ENCODE measurements at places on chromosomes 2 and 18. TPM values are rescaled to one million over a fixed set of nuclear protein-coding genes. Genes with fewer than 3 reads are reported as not detected.

GRCh38 chr2:181170256-181170655 lies 189.9 kb downstream of the UBE2E3 start:
- peaks cover 7% of the 10 kb centered on the region for H3K4me1 ChIP-seq
- no peaks in the 10 kb centered on the region for H3K36me3 ChIP-seq
- H3K27ac ChIP-seq, result no peak overlapping the region
- H3K27me3 ChIP-seq, result no peaks in the 10 kb centered on the region

GRCh38 chr2:29309090-29310029 lies 194.1 kb downstream of the CLIP4 start:
- peak; percentile 36 for DNase-seq
- no peak overlapping the region for H3K4me3 ChIP-seq
- no peaks in the 10 kb centered on the region for H3K4me1 ChIP-seq
- no peaks in the 10 kb centered on the region for H3K36me3 ChIP-seq

DNA sequence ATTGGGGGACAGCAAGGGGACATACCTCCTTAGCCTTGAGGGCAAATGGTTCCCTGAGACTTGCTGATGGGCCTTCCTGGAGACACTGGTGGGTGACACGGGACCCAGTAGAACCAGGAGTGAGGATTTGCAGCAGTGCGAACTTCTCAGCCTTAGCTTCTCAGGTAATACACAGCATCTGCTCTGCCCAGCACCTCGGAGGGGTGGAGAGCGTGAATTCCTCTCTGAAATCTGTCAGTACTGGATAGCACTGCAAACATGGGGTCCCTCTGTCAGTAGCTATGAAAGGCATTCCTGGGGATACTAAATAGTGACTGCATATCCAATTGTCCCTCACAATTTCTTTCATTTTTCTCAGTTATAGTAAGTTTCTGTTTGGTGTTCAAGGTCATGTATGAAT lies 151.7 kb downstream of the GBX2 start:
- DNase-seq, result no peak
- no peak overlapping the region for H3K27ac ChIP-seq
- H3K4me1 ChIP-seq, result no peaks in the 10 kb centered on the region
- H3K36me3 ChIP-seq, result no peaks in the 10 kb centered on the region
- H3K4me3 ChIP-seq, result no peak overlapping the region
- no peaks in the 10 kb centered on the region for H3K27me3 ChIP-seq

- H3K27ac ChIP-seq, result no peak overlapping the region
- no peak overlapping the region for H3K4me3 ChIP-seq
- H3K4me1 ChIP-seq, result no peaks in the 10 kb centered on the region
- no peak for DNase-seq
Measured at GRCh38 chr2:177828557-177828956, 244.0 kb downstream of the PDE11A start.

DNA sequence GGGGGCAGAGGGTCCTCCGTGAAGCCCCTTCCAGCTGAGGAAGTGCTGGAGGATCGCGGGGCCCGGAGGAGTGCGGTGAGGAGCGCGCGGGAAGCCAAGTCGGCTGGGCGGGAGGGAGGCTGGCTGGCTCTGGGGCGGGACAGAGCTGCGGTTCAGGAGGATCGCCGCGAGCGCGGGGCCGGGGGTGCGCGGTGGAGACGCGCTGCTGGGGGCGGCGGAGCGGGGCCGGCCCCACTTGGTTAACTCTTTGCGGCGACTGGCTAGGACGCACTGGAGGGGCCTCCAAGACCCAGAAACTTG lies 464 bp downstream of the CYBRD1 start:
- DNase-seq, result peak; percentile 31
- H3K4me1 ChIP-seq, result peaks cover 21% of the 10 kb centered on the region
- peak overlapping the region; percentile 83 for H3K4me3 ChIP-seq
- H3K27ac ChIP-seq, result peak overlapping the region; percentile 81
- no peaks in the 10 kb centered on the region for H3K36me3 ChIP-seq

Gene ANKRD30B
- total RNA-seq, result not detected

Gene LBH
- total RNA-seq, result 34.4 TPM

Measured in PC-9 (cell line).